ENCODE measurements at places on chromosomes 16 and 17.

GRCh38 chr16:84553873-84554399 is 49.5 kb upstream of the MEAK7 start:
- DNase-seq, result no peak

DNA sequence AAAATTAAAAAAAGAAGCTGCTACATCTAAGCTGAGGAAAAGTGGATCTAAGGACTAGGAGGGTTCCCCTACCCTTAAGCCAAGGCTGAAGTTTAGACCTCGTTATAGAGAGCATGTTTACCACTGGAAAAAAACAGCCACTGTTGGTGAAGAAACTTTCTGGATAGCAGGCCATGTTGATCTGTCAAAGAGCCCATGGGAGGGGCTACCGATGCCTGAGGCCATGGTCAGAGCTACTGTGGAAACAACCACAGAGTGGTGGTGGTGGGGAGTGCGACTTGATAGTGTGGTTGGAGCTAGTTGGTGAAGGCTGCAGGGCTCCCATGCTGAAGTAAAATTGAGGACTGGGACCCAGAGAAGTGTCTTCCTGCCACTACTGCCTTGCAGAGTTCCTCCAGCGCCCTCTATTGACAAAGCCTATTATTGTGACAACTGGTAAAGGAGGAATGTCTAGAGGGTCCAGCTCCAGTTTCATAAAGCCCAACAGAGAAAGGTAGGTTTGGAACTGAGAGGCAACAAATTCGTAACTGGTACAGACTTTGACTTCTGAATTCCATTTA is 12.7 kb upstream of the FAM20A start:
- peak; percentile 20 for DNase-seq

- no peak for DNase-seq
Measured at GRCh38 chr17:37045351-37045922, 96.7 kb downstream of the AATF start.

- no peak for DNase-seq
Measured at GRCh38 chr16:89367538-89367915, 122.8 kb downstream of the ANKRD11 start.

- DNase-seq, result peak; percentile 35
Measured at GRCh38 chr17:55607731-55608341, 96.6 kb upstream of the SMIM36 start.

- no peak for DNase-seq
Measured at GRCh38 chr16:11692171-11692570, 23.9 kb downstream of the SNN start.

- DNase-seq, result no peak
Measured at GRCh38 chr16:55184052-55184451, 140.0 kb upstream of the IRX6 start.

DNA sequence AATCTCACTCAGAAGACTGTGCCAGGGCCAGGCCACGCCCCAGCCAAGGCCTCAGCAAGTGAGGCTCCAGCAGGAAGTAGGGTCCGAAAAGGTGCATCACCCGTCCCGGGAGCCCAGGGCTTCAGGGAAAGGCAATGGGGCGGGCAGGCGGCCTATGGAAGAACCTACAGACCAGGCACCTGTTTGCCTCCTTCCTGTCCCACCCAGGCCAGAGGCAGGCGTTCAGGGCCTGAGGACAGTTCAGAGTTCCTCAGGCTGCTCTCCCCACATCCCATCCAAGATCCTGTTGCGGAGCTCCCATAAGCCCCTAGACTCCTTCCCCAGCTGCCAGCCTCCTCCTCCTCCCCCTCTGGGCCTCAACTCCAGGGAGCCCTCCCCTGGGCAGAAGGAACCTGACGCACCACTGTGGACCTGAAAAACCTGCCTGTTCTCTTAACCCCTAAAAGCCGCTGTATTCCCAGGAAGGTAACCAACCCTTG is 2.3 kb downstream of the CLUH start:
- no peak for DNase-seq

GRCh38 chr17:63542942-63543821 is 7.1 kb upstream of the DCAF7 start:
- DNase-seq, result no peak

DNA sequence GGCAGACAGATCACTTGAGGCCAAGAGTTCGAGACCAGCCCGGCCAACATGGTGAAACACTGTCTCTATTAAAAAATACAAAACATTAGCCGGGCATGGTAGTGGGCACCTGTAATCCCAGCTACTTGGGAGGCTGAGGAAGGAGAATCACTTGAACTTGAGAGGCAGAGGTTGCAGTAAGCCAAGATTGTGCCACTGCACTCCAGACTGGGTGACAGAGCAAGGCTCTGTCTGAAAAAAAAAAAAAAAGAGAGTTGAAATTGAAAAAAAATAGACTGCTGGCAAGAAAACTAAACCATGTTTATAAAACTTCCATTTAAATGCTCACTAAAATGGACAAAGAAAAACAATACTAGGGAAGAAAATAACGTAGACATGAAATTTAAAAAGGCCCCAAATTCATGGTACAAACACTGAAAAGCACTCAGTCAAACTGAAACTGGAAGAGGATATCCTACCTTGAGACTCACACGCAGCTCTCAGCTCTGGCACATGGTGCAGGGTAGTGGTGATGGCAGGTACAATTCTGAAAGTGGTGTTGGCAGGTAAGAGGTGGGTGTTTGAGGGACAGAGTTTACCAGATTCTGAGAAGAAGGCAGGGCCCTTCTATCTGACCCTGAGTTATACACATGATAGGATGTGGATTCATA is 19.3 kb downstream of the CNTROB start:
- DNase-seq, result no peak

- no peak for DNase-seq
Measured at GRCh38 chr17:64662774-64663367, 764 bp upstream of the SMURF2 start.

- DNase-seq, result peak; percentile 34
Measured at GRCh38 chr17:81991684-81992305, 14.4 kb downstream of the ASPSCR1 start.

- DNase-seq, result no peak
Measured at GRCh38 chr17:3798273-3799180, 2.5 kb downstream of the ITGAE start.

GRCh38 chr17:68292689-68293040 is 1.4 kb downstream of the ARSG start:
- no peak for DNase-seq

GRCh38 chr16:51951668-51952298 is 595.2 kb downstream of the TOX3 start:
- no peak for DNase-seq

- DNase-seq, result no peak
Measured at GRCh38 chr16:11624636-11625607, 38.2 kb upstream of the LITAF start.

DNA sequence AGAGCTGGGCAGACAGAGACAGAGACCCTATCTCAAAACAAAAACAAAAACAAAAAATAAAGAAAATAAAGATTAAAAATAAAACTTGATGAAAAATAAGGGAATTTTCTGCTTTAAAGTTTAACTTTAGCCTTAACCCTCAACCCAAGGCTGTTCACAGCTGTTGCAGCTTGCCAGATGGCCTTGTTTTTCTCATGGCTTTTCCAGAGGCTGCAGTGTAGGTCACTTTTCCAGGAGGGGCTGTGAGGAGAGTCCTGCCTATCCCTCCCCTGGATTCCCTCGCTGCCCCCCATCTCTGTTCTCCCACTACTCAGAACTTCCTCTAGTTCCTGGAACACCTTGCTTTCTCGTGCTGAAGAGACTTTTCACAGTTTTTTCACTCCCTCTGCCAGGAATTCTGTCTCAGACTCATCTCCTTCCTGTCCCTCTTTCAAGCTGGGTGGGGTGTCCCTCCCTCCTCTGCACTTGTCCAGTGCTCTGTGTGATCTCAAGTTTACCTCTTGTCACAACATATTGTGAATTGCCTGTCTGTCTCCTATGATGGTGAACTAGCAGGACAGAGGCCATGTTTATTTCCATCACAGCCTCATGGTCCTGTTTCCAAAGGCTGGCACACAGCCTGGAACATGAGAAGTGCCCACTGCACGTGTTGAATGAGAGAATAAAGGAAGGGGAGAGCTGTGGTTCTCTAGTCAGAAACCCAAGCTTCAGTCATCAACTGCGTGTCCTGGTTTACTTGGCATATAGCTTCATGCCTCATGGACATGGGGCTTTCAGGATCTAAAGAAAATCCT is 69.9 kb upstream of the MSI2 start:
- no peak for DNase-seq

- DNase-seq, result no peak
Measured at GRCh38 chr16:21619765-21620425, 20.5 kb downstream of the METTL9 start.

- peak; percentile 66 for DNase-seq
Measured at GRCh38 chr16:660459-661183, 7.3 kb upstream of the RHOT2 start.

- peak; percentile 90 for DNase-seq
Measured at GRCh38 chr16:48366165-48367093, 18.8 kb downstream of the SIAH1 start.

DNA sequence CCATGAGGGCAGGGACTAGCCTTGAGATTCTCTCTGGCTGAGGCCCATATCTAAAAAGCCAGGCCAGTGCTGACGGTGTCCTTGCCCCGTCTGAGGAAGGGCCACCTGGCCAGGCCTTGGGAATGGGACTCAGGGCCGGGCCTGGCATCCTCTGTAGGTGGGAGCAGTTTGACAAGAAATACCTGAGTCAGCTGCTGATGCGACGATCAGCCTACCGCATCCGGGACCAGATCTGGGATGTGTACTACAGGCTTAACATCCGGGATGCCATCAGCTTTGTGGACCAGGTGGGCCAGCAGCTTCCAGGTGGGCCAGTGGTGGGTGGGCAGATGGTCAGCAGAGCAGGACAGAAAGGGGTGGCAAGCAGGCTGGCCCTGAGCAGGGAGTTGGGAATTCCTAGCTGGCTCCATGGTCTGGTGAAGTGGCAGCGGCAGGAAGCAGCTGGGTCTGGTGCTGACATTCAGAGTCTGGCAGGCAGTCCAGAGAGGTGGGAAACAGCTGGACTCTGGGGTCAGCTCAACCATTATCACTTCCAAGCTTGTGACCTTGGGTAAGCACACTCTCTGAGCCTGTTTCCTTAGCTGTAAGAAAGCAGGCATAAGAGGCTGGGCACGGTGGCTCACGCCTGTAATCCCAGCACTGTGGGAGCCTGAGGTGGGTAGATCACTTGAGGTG is 9.5 kb downstream of the SLC9A5 start:
- DNase-seq, result no peak
